Mesangial cell (primary cell): ENCODE measurements at places on chromosomes 1 and 21. TPM values are rescaled to one million over a fixed set of nuclear protein-coding genes. Genes with fewer than 3 reads are reported as not detected.

The TRIM45 gene
- 3.3 and 9.9 TPM in 2 replicates for total RNA-seq

The HES3 gene
- total RNA-seq: not detected in 2 replicates

The APH1A gene
- total RNA-seq: 109 and 126 TPM in 2 replicates

The ZMYND12 gene
- total RNA-seq: 0.16 and 1.9 TPM in 2 replicates

The PTPN7 gene
- total RNA-seq: 0.16 TPM in 1 of 2 replicates, not detected in the other

The SMCP gene
- total RNA-seq: not detected in 2 replicates

The ETV3L gene
- total RNA-seq: not detected in 2 replicates

The MECR gene
- total RNA-seq: 31.9 and 39.6 TPM in 2 replicates

The EXTL1 gene
- total RNA-seq: 0.65 and 2.3 TPM in 2 replicates

The B3GALT5 gene
- total RNA-seq: 7.5 and 24.1 TPM in 2 replicates

The UBL4B gene
- not detected in 2 replicates for total RNA-seq

The RNU1-3 gene
- total RNA-seq: under 0.01 TPM in 2 replicates

The GBP7 gene
- total RNA-seq: not detected in 2 replicates

The PTPRC gene
- not detected in 2 replicates for total RNA-seq

The RAB25 gene
- 0.89 and 1.3 TPM in 2 replicates for total RNA-seq

The RAP1GAP gene
- total RNA-seq: 2.6 and 36.0 TPM in 2 replicates

The ESRRG gene
- 0.33 and 1.4 TPM in 2 replicates for total RNA-seq

The OR2AK2 gene
- total RNA-seq: not detected in 2 replicates

The LYSMD1 gene
- 5.2 and 7.1 TPM in 2 replicates for total RNA-seq

The C1orf146 gene
- not detected in 2 replicates for total RNA-seq

The COL6A1 gene
- total RNA-seq: 269 and 447 TPM in 2 replicates

The SSU72 gene
- 78.1 and 105 TPM in 2 replicates for total RNA-seq

The BGLAP gene
- total RNA-seq: 0.51 TPM in 1 of 2 replicates, not detected in the other

The MAP3K21 gene
- 4.1 and 6.6 TPM in 2 replicates for total RNA-seq

The PCAT6 gene
- 3.0 TPM in 1 of 2 replicates, not detected in the other for total RNA-seq

The MYOG gene
- not detected in 2 replicates for total RNA-seq

The OVAAL gene
- total RNA-seq: not detected in 2 replicates

The KIAA1614 gene
- 0.98 and 6.7 TPM in 2 replicates for total RNA-seq

The ATP1A2 gene
- total RNA-seq: under 0.01 TPM in 1 of 2 replicates, not detected in the other

The OLFML2B gene
- total RNA-seq: 12.9 and 41.5 TPM in 2 replicates

The BEND5 gene
- 0.49 and 3.5 TPM in 2 replicates for total RNA-seq

The GPR3 gene
- total RNA-seq: 1.6 and 2.4 TPM in 2 replicates

The ITSN1 gene
- 33.6 and 58.9 TPM in 2 replicates for total RNA-seq
